ENCODE measurements at places on chromosomes 16 and 17.

- no peak for DNase-seq
These were observed 131.7 kb upstream of the HSBP1 start for GRCh38 chr16:83676086-83676485.

- no peak for DNase-seq
These were observed 43.6 kb downstream of the RHOT1 start for GRCh38 chr17:32185875-32186274.

- no peak for DNase-seq
These were observed 115.7 kb downstream of the RMI2 start for GRCh38 chr16:11460820-11461594.

- DNase-seq: no peak
These were observed 47.1 kb upstream of the CIBAR2 start for GRCh38 chr16:85159179-85159980.

DNA sequence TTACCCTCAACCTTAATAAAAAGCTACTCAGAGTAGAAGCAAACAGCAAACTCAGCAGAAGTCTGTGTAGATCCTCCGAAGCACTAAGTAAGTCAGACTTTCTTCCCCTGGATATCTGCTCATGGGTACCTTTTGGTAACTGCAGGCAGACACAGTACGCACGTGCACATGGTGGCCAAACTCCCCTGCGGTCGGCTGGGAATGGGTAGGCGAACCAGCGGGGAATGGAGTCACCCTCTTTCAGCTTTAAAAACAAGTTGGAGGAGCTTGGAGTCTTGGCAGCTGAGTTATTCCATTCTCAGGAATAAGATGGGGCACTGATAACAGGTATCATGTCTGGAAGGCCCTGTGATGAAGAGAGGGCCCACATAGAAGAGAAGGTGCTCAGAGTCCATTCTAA lies 16.3 kb downstream of the CYB561 start:
- no peak for DNase-seq

- no peak for DNase-seq
These were observed 8.2 kb upstream of the MARCHF10 start for GRCh38 chr17:62816282-62816839.

GRCh38 chr17:3565143-3565542 lies 7.5 kb upstream of the TRPV3 start:
- DNase-seq: no peak

GRCh38 chr16:73304008-73304774 lies 256.3 kb upstream of the ZFHX3 start:
- DNase-seq: no peak

- no peak for DNase-seq
These were observed 146.3 kb upstream of the TBX2 start for GRCh38 chr17:61253362-61253761.

GRCh38 chr17:63842173-63842539 lies 329 bp downstream of the SMARCD2 start:
- DNase-seq: no peak

- DNase-seq: no peak
These were observed 50.9 kb downstream of the CDH11 start for GRCh38 chr16:65070831-65071432.

DNA sequence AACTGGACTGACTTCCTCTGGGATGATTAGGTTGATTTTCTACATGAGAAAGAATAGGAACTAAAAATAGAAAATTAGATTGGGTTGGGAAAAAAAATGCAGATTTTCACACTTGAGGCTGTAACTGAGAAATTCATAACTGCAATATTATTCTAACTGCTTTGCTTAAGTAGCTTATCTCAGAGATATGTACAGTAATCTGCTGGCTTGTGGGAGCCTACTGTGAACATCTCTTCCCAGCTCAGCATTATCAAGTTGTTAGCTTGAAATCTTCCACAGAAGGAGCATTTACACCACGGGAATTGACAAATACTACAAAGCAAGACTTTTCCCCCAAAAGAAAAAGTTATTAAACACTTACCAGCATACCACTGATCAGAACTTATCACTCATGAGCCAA lies 58.9 kb downstream of the CNTNAP4 start:
- DNase-seq: no peak

DNA sequence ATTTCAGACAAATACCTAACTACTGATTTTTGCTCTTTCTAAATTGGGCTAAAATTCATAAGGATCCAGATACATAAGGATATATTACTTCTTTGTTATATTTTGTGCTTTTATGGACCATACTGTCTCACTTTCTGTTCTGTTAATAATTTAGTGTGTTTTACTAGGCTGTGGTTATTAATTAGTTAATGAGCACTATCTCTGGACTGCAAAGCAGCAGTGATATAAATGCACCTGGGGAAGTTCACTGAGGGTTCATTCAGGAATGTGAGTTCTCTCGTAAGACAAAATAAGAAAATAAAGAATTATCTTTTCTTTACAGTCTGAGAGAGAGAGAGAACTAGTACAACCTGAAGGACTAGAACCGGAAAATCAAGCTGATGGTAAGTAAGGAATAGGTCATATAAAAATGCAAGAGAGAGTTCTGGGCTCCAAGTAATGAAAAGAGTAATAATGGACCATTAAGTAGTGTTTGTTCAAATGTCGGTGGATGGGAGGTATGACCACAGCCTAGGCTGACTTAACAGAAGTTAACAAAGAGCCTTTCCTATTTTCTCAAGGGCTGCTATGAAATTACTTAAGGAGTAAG lies 55.6 kb downstream of the IKZF3 start:
- DNase-seq: no peak

- DNase-seq: no peak
These were observed 23.9 kb downstream of the ARHGAP27 start for GRCh38 chr17:45408611-45409421.

- no peak for DNase-seq
These were observed 4.2 kb upstream of the CCNF start for GRCh38 chr16:2425008-2425518.

- DNase-seq: no peak
These were observed 71.9 kb downstream of the N4BP1 start for GRCh38 chr16:48537909-48538745.

GRCh38 chr16:69465881-69466280 lies 41.5 kb downstream of the CYB5B start:
- no peak for DNase-seq

GRCh38 chr16:88713568-88714419 lies 7.5 kb downstream of the CTU2 start:
- DNase-seq: no peak

DNA sequence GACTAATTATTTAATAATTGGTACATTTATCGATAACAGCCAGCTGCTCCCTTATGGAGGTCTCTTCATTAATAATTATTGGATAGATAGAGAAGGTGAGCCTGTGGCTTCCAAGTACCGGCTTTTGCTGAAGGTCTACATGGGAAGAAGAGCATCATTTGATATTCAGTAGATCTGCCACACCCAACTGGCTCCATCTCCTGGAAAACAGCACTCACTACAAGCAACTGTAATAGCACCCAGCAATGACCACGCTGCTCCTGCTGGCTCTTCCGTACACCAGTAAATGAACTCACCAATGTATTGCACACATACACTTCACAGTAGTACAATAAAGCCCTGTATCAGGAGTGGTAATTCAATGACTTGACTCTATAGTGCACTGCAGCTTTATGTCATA lies 19.5 kb downstream of the MARVELD3 start:
- no peak for DNase-seq

DNA sequence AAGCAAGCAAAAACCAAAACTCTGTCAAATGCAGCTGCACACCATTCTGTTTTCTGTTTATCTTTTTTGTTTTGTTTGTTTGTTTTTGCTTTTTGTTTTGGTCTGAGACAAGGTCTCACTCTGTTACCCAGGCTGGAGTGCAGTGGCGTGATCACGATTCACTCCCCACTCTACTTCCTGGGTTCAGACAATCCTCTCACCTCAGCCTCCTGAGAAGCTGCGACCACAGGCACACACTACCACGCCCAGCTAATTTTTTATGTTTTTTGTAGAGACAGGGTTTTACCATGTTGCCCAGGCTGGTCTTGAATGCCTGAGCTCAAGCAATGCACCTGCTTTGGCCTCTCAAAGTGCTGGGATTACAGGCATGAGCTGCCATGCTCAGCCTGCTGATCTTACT lies 19.3 kb upstream of the SLFN13 start:
- no peak for DNase-seq

All from stimulated activated effector memory CD8-positive, alpha-beta T cell treated with anti-CD3 and anti-CD28 coated beads, Interleukin-12 subunit alpha, Interleukin-12 subunit beta, amount 100 ng/mL, for 72 hours (primary cell).